NCI-H2081 treated with DMSO at 0.1 percent for 48 hours (cell line): ENCODE measurements at places on chromosomes 13 and 19.

DNA sequence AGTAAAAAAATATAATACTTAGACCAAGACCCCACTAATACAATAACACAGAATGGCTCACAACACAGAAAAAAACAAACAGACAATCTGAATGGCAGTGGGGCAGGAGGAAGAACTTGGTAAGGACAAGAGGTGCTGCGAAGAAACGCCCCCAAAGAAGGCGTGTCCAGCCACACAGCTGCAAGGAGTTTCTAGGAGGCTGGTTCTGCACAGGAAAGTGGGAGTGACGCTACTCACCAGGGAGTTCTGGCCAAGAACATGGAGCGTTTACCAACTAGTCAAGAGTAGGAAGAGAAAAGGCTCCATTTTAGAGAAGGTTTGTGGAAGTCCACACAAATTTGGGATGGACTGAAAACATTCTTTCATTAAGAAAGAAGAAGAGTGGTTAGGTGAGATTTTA is 95.3 kb upstream of the SLC15A1 start:
- DNase-seq, result no peak

DNA sequence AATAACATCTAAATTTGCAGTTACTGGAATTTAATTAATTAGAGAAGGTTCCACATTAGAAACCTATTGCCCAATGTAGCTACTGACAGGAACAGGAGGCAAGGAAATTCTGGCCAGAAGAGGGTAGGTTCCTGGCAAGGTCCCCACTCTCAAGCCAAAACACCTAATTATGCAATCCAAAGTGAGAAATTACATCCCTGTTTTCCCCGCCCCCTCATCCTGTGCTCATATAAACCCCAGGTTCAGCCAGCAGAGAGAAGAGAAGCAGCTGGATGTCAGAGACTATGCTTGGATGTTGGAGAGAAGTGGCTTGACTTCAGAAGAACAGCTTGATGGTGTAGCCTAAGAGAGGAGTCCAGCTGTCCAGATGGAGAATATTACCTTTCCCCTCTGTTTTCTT is 951.3 kb upstream of the PRR20A start:
- no peak for DNase-seq

- DNase-seq, result no peak
Measured at GRCh38 chr19:30386551-30387143, 14.5 kb downstream of the ZNF536 start.

- DNase-seq, result no peak
Measured at GRCh38 chr13:23510979-23511735, 59.1 kb upstream of the TNFRSF19 start.

- no peak for DNase-seq
Measured at GRCh38 chr19:51514866-51515481, 13.4 kb upstream of the SIGLEC12 start.

GRCh38 chr13:24617256-24618010 is 62.8 kb upstream of the ATP12A start:
- DNase-seq, result no peak

DNA sequence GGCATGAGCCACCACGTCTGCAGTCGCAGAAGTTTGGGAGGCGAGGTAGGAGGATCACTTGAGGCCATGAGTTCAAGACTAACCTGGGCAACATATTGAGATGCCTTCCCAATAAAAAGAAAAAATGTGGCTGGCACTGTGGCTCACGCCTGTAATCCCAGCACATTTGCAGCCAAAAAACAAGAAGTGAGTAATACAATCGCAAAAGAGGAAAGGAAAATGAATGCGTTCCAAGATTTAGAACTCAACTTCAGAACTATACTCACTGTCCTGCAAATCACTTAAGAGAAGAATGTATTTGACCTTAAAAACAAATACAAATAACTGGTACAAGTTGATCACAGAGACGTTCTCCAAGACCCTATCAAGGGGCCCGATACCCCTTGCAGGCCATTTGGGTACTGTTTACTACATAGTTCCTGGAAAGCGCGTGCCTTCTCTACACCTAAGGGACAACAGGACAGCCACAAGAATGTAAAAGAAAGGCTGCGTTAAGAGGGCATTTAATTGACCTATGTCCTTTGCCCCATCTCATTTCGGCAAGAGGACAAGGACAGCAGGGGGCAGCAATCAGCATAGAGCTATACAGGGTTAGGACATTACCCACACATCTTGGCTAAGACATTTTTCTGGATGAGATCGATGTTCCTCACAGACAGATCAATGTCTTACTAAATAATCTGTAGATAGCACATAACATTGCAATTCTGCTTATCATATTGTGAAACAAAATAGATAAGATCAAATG is 41.3 kb downstream of the FLT3 start:
- no peak for DNase-seq

DNA sequence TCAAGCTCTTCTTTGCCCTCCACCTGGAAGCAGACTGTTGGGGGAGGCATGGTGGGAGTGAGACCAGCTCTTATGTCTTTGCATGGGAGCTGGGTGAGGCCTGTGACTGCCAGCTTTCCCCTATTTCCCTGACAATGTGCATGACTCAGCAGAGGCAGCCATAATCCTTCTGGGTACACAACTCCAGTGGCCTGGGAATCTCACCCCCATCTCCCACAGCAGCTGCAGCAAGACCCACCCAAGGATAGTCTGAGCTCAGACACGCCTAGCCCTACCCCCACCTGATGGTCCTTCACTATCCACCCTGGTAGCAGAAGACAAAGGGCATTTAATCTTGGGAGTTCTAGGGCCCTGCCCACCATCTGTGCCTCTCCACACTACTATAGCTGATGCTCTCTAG is 41.4 kb upstream of the FGF14 start:
- no peak for DNase-seq

- DNase-seq, result no peak
Measured at GRCh38 chr13:23934520-23934919, 37.2 kb upstream of the C1QTNF9B start.

DNA sequence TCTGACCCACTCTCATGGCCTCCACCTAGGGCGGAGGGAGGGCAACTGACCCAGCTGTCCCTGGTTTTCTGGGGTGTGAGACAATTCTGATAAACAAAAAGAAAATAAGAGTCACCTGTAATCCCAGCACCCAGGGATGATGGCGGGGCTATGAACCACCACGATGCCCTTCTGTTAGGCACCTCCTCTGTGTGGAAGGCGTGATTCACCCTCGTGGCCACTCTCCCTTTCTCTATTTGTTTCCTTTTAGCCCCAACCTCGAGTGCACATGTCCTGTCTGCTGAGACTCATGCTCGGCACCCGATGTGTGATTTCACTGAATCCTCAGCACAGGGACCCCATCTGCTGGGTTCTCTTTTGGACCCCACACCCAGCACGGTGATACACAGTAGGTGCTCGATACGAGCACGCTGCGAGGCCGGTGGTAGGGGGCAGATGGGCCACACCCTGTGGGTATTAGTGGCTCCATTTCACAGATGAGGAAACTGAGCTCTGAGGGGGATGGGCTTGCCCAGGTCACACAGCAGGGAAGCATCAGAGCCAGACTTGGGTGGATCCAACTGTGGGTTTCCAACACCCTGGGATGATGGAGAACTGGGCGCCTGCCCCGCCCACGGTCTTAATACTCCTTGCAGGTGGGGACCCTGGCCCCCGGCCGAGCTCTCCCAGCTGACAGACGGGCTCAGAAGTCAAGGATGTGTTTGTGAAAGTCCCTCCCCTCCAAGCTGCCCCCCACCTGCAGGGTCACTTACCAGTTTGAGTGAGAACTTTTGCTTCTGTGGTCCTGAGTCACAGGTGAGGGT is 24.9 kb downstream of the VRK3 start:
- DNase-seq, result no peak

- no peak for DNase-seq
Measured at GRCh38 chr13:28056970-28057712, 43.2 kb downstream of the FLT3 start.
